A172 (cell line): ENCODE measurements at places on chromosomes 3 and 15. TPM values are rescaled to one million over a fixed set of nuclear protein-coding genes. Genes with fewer than 3 reads are reported as not detected.

Gene SLC28A2
- total RNA-seq, result not detected in 2 replicates

Gene CYP1A2
- total RNA-seq, result not detected in 2 replicates

Gene GABRA5
- not detected in 2 replicates for total RNA-seq

Gene CX3CR1
- not detected in 2 replicates for total RNA-seq

DNA sequence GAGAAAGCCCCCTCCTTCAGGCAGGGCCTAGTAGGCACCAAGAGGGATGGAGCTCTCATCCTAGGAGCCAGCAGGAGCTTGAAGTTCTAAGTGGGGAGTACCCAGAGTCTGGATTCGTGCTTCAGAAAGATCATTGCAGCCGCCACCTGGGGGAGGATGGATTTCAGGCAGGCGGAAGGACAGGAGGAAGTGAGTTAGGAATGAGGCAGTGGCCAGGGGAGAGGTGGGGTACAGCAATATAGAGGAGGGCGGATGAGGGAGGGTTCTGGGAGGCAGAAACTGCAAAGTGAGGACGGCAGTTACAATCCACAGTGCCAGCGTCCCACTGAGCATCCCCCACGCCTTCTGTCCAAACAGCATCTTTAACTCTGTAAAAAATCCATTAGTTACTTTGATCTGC, 65.2 kb upstream of the LINGO1 start:
- no peak for DNase-seq

DNA sequence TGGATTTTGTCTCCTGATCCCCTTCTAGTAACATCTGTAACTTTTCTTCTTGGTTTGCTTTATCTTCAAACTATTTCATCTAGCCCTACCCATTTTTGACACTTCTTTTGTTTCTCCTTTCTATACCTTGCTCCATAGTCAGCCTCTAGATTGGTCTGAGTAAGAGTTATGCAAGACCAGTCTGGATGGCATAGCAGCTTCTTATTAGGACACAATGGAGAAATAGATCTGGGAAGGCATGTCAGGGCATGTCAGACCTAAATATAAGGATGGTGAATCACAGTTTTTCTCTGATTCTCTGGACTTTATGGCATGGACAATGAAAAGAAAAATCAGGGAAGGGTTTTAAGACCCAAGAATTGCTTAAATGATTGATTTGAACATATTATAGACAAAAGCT, 452.5 kb downstream of the RAP2B start:
- peak; percentile 23 for DNase-seq

DNA sequence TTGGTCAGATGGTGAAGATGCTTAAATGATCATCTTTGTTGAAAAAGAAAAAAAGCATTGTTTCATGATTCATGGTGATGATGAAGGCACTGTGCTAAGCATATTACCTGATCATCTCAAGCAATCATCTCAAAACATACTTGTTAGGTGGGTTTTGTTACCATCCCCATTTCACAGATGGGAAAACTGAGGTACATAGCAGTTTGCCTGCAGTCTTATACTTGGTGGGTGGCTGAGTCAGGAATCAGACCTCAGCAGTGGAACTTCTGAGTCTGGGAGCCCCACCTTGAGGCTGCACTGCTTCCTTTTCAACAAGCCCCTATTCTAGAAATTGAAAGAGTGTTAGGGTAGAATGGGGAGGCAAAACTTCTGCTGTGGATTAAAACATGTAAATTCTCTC, 341.1 kb downstream of the THSD4 start:
- no peak for DNase-seq

- DNase-seq, result no peak
Observed at GRCh38 chr3:47313341-47314055, 30.8 kb downstream of the KLHL18 start.

GRCh38 chr3:88879905-88880304, 227.5 kb upstream of the EPHA3 start:
- no peak for DNase-seq
